Regular cardiac myocyte (primary cell): ENCODE measurements at places on chromosomes 12 and 14. TPM values are rescaled to one million over a fixed set of nuclear protein-coding genes. Genes with fewer than 3 reads are reported as not detected.

The PPFIA2 gene
- 0.85 and 0.96 TPM in 2 replicates for total RNA-seq

The FBLN5 gene
- 3.8 and 17.8 TPM in 2 replicates for total RNA-seq

The TTC6 gene
- not detected in 2 replicates for total RNA-seq

The FGF23 gene
- total RNA-seq: under 0.01 TPM in 1 of 2 replicates, not detected in the other

The REP15 gene
- 2.9 and 3.1 TPM in 2 replicates for total RNA-seq

The CLEC7A gene
- total RNA-seq: not detected in 2 replicates

The NANOG gene
- not detected in 2 replicates for total RNA-seq

The KRT75 gene
- not detected in 2 replicates for total RNA-seq

The CDKN3 gene
- 9.9 and 82.6 TPM in 2 replicates for total RNA-seq

The SMOC1 gene
- total RNA-seq: under 0.01 and 0.85 TPM in 2 replicates

The DDX55 gene
- total RNA-seq: 14.9 and 20.5 TPM in 2 replicates

The TSPAN19 gene
- total RNA-seq: not detected in 2 replicates

The INHBC gene
- not detected in 2 replicates for total RNA-seq

The AMDHD1 gene
- total RNA-seq: under 0.01 and 0.28 TPM in 2 replicates

The CYP27B1 gene
- total RNA-seq: 0.19 and 1.1 TPM in 2 replicates

The IRF9 gene
- total RNA-seq: 55.5 and 58.9 TPM in 2 replicates

The RPL10L gene
- total RNA-seq: not detected in 2 replicates

The TMEM119 gene
- total RNA-seq: 0.58 and 15.8 TPM in 2 replicates

The CCDC196 gene
- total RNA-seq: not detected in 2 replicates

The SMIM41 gene
- 0.19 TPM in 1 of 2 replicates, not detected in the other for total RNA-seq

The CRIP1 gene
- 0.28 and 5.4 TPM in 2 replicates for total RNA-seq

The TBX5 gene
- total RNA-seq: under 0.01 and 0.85 TPM in 2 replicates

The MYH6 gene
- not detected in 2 replicates for total RNA-seq

The KERA gene
- not detected in 2 replicates for total RNA-seq

The GPR65 gene
- 0.19 and 0.28 TPM in 2 replicates for total RNA-seq

The ASCL1 gene
- total RNA-seq: not detected in 2 replicates

The TROAP gene
- 1.1 and 9.4 TPM in 2 replicates for total RNA-seq

The EIF2S3B gene
- 0.85 and 1.3 TPM in 2 replicates for total RNA-seq

The TTC5 gene
- 19.4 and 25.3 TPM in 2 replicates for total RNA-seq

The NUAK1 gene
- total RNA-seq: 13.2 and 28.5 TPM in 2 replicates

The MAP3K12 gene
- total RNA-seq: 20.1 and 29.6 TPM in 2 replicates

The AKAP3 gene
- 1.2 and 1.4 TPM in 2 replicates for total RNA-seq

The RASAL1 gene
- total RNA-seq: not detected in 2 replicates

The TAS2R42 gene
- total RNA-seq: not detected in 2 replicates

The NAB2 gene
- 49.6 and 63.6 TPM in 2 replicates for total RNA-seq

The BLTP3B gene
- 36.2 and 45.7 TPM in 2 replicates for total RNA-seq
